ENCODE measurements at places on chromosomes 6 and 20. TPM values are rescaled to one million over a fixed set of nuclear protein-coding genes. Genes with fewer than 3 reads are reported as not detected.

GRCh38 chr6:101588343-101588742 is 194.8 kb downstream of the GRIK2 start:
- H3K36me3 ChIP-seq: no peaks in the 10 kb centered on the region
- DNase-seq: no peak
- H3K27ac ChIP-seq: no peak overlapping the region
- no peaks in the 10 kb centered on the region for H3K27me3 ChIP-seq
- H3K4me3 ChIP-seq: no peak overlapping the region

- H3K27me3 ChIP-seq: no peaks in the 10 kb centered on the region
- no peak overlapping the region for H3K4me3 ChIP-seq
- no peaks in the 10 kb centered on the region for H3K36me3 ChIP-seq
- H3K27ac ChIP-seq: no peak overlapping the region
- H3K4me1 ChIP-seq: peaks cover 2% of the 10 kb centered on the region
Observed at GRCh38 chr6:52635049-52635577, 35.8 kb upstream of the TMEM14A start.

DNA sequence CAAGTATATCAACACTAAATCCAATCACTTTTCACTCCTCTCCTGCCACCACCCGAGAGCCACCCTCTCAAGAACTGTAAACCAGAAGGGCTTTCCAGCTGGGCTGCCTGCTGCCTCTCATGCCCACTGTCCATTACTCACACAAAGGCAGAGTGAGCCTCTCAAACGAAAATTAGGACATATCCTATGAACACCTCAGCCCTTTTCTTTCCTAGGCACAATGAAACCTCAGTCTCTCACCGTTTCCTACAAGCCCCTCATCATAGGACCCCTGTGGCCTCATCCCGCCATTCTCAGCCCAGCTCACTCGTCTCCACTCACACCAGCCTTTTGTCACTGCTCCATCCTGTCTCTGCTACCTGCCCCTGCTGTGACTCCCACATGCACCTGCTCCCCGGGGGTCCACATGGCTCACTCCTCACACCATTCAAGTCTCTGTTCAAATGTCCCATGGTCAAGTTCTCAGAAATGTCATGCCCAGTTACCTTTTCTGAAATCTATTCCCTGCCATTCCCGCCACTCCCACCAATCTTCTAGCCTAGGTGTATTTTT is 7.4 kb downstream of the HLA-F start:
- H3K27me3 ChIP-seq: no peaks in the 10 kb centered on the region
- H3K4me1 ChIP-seq: peaks cover 5% of the 10 kb centered on the region
- H3K27ac ChIP-seq: no peak overlapping the region
- no peak overlapping the region for H3K4me3 ChIP-seq
- DNase-seq: no peak

DACT2 gene
- 2.5 TPM for total RNA-seq

MROH8 gene
- total RNA-seq: 1.5 TPM

PPIL6 gene
- 4.2 TPM for total RNA-seq

DNA sequence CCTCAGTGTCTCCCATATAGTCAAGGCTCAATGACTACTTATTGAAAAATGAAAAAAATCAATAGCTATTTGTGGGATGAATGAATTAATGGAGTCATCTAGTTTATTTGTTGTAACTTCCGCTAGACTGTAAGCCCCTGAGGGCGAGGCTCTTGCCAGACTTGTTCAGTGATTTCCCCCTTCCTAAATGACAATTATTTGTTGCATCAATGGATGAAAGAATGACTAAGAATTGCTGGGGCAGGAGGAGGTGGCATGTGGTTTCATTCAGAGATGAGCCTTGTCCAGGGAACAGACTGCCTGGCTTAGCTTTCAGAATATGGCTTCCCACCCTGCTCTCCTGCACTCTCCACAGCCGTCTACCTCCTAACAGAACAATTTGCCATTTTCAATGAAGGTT is 1.1 kb upstream of the PRELID3B start:
- H3K27ac ChIP-seq: peak overlapping the region; percentile 81
- no peaks in the 10 kb centered on the region for H3K27me3 ChIP-seq
- no peak overlapping the region for H3K4me3 ChIP-seq
- no peaks in the 10 kb centered on the region for H3K36me3 ChIP-seq
- DNase-seq: no peak
- H3K4me1 ChIP-seq: peaks cover 35% of the 10 kb centered on the region

- no peak overlapping the region for H3K27ac ChIP-seq
- H3K36me3 ChIP-seq: no peaks in the 10 kb centered on the region
- peak overlapping the region; percentile 47 for H3K4me3 ChIP-seq
- H3K4me1 ChIP-seq: peaks cover 7% of the 10 kb centered on the region
Observed at GRCh38 chr20:25867776-25868649, 171.4 kb upstream of the ZNF337 start.

GRCh38 chr6:82080767-82081166 is 166.8 kb downstream of the IBTK start:
- H3K27ac ChIP-seq: no peak overlapping the region
- no peaks in the 10 kb centered on the region for H3K27me3 ChIP-seq
- H3K4me1 ChIP-seq: no peaks in the 10 kb centered on the region
- no peak for DNase-seq
- H3K36me3 ChIP-seq: no peaks in the 10 kb centered on the region

GRCh38 chr6:14765106-14765505 is 480.8 kb upstream of the JARID2 start:
- no peaks in the 10 kb centered on the region for H3K4me1 ChIP-seq
- H3K27ac ChIP-seq: no peak overlapping the region
- H3K4me3 ChIP-seq: no peak overlapping the region

GRCh38 chr20:45933266-45934045 is 1.0 kb upstream of the PCIF1 start:
- H3K4me3 ChIP-seq: peak overlapping the region; percentile 99
- no peaks in the 10 kb centered on the region for H3K27me3 ChIP-seq
- DNase-seq: peak; percentile 80
- H3K4me1 ChIP-seq: peaks cover 14% of the 10 kb centered on the region
- peak overlapping the region; percentile 100 for H3K27ac ChIP-seq
- peaks cover 14% of the 10 kb centered on the region for H3K36me3 ChIP-seq

DNA sequence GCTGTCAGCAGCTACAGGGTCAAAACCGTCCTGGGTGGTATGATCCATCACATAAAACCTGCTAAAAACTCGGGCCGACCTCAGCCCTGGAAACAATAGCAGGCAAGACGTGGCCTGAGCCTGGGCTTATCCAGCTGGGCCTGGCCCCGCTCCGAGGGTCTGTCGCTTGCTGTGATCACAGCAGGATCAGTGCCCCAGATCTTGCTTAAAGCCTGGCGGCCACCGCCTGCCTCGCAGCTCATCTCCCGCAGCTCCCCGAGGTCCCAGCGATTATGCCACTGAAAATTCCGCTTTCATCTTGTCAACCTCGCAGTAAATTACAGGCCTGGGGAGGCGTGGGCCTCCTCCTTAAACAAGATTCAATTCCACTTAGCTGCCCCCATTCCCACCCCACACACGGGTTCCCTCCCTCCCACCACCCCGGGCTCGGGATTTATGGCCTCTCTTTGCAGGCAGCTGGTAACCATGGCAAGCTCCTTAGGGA is 40.1 kb downstream of the CDH22 start:
- no peak for DNase-seq
- H3K4me1 ChIP-seq: no peaks in the 10 kb centered on the region
- no peak overlapping the region for H3K27ac ChIP-seq
- H3K27me3 ChIP-seq: peaks cover 42% of the 10 kb centered on the region

- DNase-seq: no peak
- H3K36me3 ChIP-seq: no peaks in the 10 kb centered on the region
- no peaks in the 10 kb centered on the region for H3K4me1 ChIP-seq
- no peak overlapping the region for H3K4me3 ChIP-seq
- H3K27me3 ChIP-seq: peaks cover 21% of the 10 kb centered on the region
Observed at GRCh38 chr20:5463007-5463686, 146.4 kb upstream of the PROKR2 start.

DNA sequence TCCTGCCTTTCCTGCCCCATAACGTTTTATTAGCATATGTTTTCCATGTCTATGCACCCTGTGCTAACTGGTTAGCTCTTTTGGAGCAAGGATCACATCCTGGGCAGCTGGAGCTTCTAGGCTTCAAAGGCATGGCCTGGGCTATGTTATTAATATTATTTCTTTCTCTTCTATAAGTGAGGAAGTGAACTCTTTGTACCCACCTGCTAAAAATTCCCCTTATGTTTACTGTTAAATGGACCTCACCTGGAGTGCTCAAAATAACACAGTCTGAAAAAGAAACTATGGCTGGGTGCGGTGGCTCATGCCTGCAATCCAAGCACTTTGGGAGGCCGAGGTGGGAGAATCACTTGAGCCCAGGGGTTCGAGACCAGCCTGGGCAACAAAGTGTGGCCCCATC is 97.8 kb downstream of the TNFAIP3 start:
- H3K27ac ChIP-seq: no peak overlapping the region
- H3K4me1 ChIP-seq: peaks cover 6% of the 10 kb centered on the region
- no peak for DNase-seq

GRCh38 chr20:44324343-44324742 is 12.5 kb upstream of the R3HDML start:
- H3K36me3 ChIP-seq: no peaks in the 10 kb centered on the region
- no peak overlapping the region for H3K27ac ChIP-seq
- peaks cover 5% of the 10 kb centered on the region for H3K4me1 ChIP-seq
- H3K27me3 ChIP-seq: peaks cover 22% of the 10 kb centered on the region
- H3K4me3 ChIP-seq: no peak overlapping the region

- no peak overlapping the region for H3K27ac ChIP-seq
- peaks cover 9% of the 10 kb centered on the region for H3K4me1 ChIP-seq
- peaks cover 58% of the 10 kb centered on the region for H3K36me3 ChIP-seq
- no peak for DNase-seq
- no peaks in the 10 kb centered on the region for H3K27me3 ChIP-seq
Observed at GRCh38 chr20:62161347-62161746, 17.8 kb downstream of the SS18L1 start.

DNA sequence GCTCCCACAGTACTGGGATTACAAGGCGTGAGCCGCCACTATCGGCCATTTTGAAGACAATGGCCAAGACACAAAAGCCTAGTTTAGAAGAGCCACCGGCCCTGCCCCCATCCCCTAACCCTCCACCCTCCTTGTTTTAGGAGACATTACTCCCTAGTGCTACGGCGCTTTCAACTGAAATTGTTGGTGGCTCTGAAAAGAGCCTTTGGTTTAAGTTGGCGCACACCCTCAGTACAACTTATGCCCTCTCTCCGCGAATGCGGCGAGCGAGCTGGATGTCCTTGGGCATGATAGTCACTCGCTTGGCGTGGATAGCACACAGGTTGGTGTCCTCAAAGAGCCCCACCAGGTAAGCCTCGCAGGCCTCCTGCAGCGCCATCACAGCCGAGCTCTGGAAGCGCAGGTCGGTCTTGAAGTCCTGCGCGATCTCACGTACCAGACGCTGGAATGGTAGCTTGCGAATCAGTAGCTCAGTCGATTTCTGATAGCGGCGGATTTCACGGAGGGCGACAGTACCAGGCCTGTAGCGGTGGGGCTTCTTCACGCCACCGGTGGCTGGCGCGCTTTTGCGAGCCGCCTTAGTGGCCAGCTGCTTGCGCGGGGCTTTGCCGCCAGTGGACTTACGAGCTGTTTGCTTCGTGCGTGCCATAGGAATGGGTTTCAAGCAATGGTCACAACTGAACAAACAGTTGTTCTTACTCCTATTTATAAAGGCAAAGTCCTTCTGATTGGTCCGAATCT is 114.9 kb upstream of the BTN3A2 start:
- H3K27me3 ChIP-seq: peaks cover 55% of the 10 kb centered on the region
- H3K36me3 ChIP-seq: no peaks in the 10 kb centered on the region
- DNase-seq: peak; percentile 71
- peak overlapping the region; percentile 50 for H3K4me3 ChIP-seq

EYA2 gene
- total RNA-seq: 1.8 TPM

- H3K27ac ChIP-seq: no peak overlapping the region
- H3K4me3 ChIP-seq: no peak overlapping the region
- DNase-seq: no peak
- no peaks in the 10 kb centered on the region for H3K27me3 ChIP-seq
- no peaks in the 10 kb centered on the region for H3K4me1 ChIP-seq
Observed at GRCh38 chr6:147161974-147162495, 42.2 kb upstream of the STXBP5 start.

KIF13A gene
- 59.0 TPM for total RNA-seq

GRCh38 chr6:43517505-43518357 is 842 bp downstream of the POLR1C start:
- peaks cover 37% of the 10 kb centered on the region for H3K4me1 ChIP-seq
- no peaks in the 10 kb centered on the region for H3K27me3 ChIP-seq
- DNase-seq: no peak

GRCh38 chr6:89763550-89763949 is 56.0 kb downstream of the MDN1 start:
- H3K27ac ChIP-seq: no peak overlapping the region
- H3K4me1 ChIP-seq: no peaks in the 10 kb centered on the region
- H3K36me3 ChIP-seq: peaks cover 66% of the 10 kb centered on the region
- no peak overlapping the region for H3K4me3 ChIP-seq
- H3K27me3 ChIP-seq: no peaks in the 10 kb centered on the region

GRCh38 chr20:5003626-5004025 is 2.3 kb upstream of the SLC23A2 start:
- no peak for DNase-seq
- no peak overlapping the region for H3K27ac ChIP-seq
- H3K27me3 ChIP-seq: no peaks in the 10 kb centered on the region
- peaks cover 19% of the 10 kb centered on the region for H3K4me1 ChIP-seq
- no peak overlapping the region for H3K4me3 ChIP-seq

DNA sequence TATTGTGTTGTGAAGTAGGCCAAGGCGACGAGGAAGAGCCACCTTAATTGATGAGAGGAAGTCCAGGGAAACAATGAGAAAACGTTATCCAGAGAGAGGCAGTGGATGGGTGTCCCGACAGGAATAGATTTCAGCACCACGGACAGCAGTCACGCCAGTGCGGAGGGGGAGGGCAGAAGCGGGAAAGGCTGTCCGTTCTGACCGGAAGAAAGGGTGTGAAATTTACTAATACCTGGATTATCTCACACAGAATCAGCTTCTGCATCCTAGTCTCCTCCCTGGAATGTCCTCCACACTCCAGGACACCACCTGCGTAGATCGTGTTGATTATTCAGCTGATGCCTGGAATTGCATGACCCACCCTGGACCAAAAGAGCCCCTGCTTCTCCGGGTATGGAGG is 7.4 kb upstream of the BPIFA3 start:
- no peaks in the 10 kb centered on the region for H3K4me1 ChIP-seq
- DNase-seq: peak; percentile 82
- no peaks in the 10 kb centered on the region for H3K36me3 ChIP-seq
- H3K27ac ChIP-seq: no peak overlapping the region

DNA sequence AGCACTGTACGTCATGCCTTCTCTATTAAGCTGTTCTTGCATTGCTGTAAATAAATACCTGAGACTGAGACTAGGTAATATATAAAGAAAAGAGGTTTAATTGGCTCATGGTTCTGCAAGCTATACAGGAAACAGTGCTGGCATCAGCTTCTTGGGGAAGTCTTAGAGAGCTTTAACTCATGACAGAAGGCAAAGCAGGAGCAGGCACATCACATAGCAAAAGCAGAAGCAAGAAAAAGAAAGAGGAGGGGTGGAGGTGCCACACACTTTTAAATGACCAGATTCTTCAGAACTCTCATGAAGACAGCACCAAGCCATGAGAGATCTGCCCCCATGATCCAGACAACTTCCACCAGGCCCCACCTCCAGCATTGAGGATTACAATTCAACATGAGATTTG is 30.1 kb downstream of the CYB5R4 start:
- no peak overlapping the region for H3K4me3 ChIP-seq
- peaks cover 6% of the 10 kb centered on the region for H3K36me3 ChIP-seq
- H3K27me3 ChIP-seq: no peaks in the 10 kb centered on the region
- DNase-seq: no peak

All from upper lobe of right lung (tissue), 1 donor.